ENCODE measurements at places on chromosomes 2 and 18. TPM values are rescaled to one million over a fixed set of nuclear protein-coding genes. Genes with fewer than 3 reads are reported as not detected.

DNA sequence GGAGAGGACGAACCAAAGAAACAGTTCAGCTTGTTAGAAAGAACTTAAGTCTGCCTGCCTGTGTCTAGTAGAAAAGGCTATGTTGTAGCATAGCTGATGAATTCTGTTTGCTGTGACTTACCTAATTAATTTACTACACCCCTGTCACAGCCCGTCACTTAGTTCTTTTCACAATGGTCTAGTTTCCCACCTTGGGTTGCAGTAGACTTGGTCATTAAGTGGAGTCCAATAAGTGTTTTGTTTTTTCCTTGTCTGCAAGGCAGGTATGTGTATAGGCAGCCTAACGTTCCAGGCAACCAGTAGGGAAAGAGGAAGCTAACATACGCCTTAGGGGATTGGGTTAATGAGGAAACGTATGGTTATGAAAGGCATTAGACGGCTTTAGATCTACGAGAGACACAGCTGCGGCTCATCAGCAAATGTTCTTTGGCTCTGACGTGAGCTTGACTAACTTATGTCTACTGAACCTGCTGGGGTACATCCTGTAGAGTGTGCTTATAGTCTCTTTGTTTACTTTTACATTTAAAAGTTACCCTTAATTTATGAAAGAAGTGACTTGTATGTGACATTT is 180.1 kb downstream of the PRPF40A start:
- DNase-seq, result no peak

GRCh38 chr2:177058747-177059146 is 153.8 kb upstream of the HNRNPA3 start:
- DNase-seq, result no peak

GRCh38 chr2:189952536-189953109 is 109.9 kb downstream of the MSTN start:
- DNase-seq, result no peak

- no peak for DNase-seq
These were observed 38.1 kb downstream of the TMEM37 start for GRCh38 chr2:119469661-119470297.

- no peak for DNase-seq
These were observed 1802.2 kb upstream of the PIK3C3 start for GRCh38 chr18:40152859-40153258.

- no peak for DNase-seq
These were observed 8.9 kb upstream of the MYCN start for GRCh38 chr2:15931319-15931890.

- DNase-seq, result no peak
These were observed 54.6 kb downstream of the ITGB6 start for GRCh38 chr2:160145471-160145870.

DNA sequence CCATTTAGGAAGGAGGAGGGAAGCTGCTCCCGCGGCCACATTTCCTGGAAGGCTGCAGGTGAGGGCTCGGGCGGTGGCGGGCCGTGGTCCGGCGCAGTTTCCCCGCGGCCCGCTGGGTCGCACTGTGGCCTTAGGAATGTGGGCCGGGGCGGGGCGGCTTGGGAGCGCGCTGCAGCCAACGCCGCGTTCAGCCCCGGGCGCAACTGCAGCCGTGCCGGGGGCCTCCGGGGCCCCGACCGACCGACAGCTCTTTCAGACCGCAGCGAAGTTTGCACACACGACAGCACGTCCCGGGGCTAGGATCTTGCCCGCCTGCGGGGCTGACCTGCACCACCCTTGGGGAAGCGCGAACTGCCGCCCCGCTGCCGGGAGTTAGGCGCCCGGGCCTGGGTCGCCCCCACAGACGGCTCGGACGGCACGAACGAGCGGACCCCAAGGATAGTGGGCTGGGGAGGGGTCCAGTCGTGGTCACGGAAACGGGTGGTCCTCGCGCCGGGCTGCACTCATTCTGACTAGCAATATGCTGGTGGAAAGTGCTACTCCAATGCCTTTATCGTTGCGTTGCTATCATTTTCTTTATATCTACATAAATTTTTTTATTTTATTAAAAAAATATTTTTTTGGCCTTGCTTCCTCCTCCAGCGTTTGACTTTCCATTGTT is 69.9 kb upstream of the DLX2 start:
- peak; percentile 91 for DNase-seq

DNA sequence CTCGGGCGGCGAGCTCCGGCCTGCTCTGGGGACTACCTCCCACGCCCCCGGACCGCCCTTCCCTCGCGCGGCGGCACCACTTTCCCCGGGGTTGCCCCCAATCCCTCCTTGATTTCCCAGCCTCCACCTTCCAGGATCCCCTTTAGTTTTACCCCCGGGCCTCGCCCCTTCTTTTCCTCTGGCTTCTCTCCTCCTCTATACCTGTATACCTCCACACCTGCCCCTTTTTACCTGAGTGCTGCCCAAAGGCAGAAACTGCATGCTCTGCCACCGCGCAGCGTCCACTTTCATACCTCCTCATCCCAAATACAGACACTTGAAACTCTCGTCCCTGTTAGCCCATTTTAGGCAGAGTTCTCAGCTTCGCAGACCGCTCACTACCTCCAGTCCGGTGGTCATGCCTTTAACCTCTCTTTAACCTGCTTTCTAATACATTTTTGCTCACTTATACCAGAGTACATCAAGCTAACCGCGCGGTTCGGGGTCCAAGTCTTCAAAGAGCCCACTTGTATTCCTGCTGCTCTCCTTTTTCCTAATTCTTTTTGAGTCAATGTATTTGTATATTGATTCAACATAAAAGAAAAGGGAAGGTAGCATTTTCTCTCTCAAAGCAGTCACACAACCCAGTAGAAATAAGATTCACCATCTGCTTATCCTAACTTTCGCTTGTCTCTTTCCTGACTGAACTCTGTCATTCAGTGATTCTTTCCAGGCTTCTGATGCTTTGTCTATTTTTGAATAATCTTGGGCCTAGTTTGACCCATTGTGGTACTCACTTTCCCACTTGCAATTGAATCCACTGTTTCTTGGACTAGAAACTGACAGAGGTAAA is 901 bp downstream of the SPOPL start:
- no peak for DNase-seq

- DNase-seq, result no peak
These were observed 244.0 kb downstream of the AGAP1 start for GRCh38 chr2:235737840-235738239.

- peak; percentile 66 for DNase-seq
These were observed 31.9 kb downstream of the ABHD3 start for GRCh38 chr18:21672521-21673267.

DNA sequence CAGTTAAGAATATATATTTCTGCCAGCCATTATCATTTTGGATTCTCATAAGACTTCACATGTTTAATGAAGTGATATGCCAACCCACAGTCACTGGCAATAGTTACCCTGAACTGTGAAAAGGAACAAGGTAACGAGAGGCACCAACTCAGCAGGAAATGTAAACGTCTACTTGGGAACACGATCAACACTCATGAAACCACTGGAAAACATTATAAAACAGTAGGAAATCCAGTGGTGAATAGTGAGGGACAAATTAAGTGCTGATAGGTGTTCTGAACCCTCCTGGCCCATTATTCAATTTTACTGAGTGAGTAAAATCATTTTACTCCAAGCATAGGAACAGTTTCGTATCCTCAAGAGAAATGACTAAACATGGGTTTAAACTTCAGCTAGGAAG is 17.1 kb downstream of the CCDC68 start:
- DNase-seq, result no peak

DNA sequence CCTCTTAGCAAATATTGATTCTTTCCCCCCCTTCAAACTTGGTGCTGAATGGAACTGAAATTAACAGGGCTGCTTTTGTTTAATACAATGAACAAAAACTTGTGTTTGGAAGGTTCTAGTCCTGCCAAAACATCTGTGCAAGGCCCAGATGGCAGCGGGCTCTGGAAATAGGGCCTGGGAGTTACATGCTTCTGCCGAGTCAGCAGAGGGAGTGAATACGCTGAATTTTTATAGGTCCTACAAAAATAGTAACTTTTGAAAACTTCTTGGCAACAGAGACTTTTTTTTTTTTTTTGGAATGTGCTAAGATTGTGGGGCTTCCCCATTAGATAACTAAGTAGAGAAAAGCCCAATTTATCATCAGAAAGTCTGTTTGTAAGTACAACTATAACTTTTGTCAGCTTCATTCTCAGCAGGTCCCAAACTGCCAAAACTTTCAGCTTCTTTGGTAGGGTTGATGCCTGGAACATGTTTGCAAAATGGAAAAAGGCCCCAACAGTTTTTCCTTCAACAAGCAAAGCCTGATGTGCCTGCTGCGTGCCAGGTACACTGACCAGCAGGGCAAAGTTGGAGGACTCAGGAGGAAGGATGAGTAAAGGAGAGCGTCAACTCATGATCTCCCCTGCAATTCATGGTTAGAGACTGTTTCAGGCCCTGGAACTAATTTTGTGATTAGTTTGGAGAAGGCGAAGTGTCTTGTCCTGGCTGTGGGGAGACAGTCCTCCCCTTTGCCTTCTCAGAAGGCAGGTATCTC is 45.1 kb upstream of the HDAC4 start:
- no peak for DNase-seq

- no peak for DNase-seq
These were observed 15.4 kb upstream of the ROCK2 start for GRCh38 chr2:11359865-11360264.

DNA sequence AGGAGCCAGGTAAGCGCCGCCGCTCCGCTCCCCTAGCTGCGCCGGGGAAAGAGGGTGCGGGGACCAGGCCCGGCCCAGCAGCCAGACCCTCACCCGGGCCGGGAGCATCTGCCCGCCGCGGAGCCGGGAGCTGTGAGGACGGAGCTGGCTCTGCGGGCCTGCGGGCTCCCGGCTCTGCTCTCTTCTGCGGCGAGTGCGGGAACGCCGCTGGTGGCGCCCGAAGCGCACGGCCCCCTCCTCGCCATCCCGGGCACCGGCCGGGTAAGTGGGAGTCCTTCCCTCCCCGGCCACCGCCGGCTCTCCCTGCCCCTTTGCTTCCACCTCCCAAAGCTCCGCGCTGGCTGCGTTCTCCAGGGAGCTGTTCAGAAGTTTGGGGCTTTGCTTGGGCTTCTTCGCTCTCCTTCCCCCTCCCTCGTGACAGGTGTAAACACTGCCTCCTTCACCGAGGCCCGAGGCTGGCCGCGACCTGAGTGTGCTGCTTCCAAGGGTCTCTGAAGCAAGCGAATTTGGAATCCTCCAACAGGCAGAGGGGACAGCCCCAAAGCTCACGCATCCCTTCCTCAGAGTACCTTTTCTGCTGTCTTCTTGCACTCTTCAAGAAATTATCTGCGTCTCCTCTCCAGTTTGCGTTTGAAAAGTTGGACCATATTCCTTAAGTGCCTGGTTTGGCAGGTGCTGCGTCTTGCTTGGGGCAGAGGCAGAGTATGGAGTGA is 632 bp downstream of the AFTPH start:
- peak; percentile 71 for DNase-seq

GRCh38 chr18:35770376-35771014 is 189.0 kb downstream of the GALNT1 start:
- DNase-seq, result no peak

GRCh38 chr2:21890041-21890440 is 766.3 kb downstream of the TDRD15 start:
- DNase-seq, result no peak

DNA sequence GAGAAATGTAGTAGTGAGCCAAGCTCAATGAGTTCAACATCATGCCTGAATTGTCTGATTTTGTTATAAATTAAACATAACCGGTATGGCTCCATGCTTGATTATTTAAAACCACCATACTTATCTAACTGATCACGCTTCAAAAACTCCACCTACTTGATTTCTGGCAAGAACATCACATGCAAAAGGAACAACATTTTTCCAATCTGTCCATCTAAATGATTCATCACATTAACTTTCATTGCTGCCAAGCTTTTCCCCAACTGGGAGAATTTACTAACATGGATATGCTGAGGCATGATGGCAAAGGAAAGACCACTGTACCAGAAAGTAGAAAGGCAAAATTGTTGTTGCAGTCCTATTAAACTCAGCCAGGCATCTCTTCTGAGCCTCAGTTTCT is 286.8 kb downstream of the TRIB2 start:
- no peak for DNase-seq

DNA sequence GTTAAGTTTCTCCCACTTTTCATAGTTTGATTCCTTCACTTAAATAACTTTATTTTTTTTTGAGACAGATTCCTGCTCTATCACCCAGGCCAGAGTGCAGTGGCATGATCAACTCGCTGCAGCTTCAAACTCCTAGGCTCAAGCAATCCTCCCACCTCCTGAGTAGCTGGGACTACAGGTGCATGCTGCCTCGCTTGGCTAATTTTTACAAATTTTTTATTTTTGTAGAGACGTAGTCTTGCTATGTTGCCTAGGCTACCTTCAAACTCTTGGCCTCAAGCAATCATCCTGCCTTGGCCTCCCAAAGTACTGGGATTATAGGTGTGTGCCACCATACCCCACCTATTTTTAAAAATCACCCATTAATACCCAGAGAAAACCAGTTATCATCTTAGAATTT is 14.2 kb upstream of the WIPF1 start:
- DNase-seq, result no peak

GRCh38 chr18:22848615-22849014 is 84.5 kb upstream of the RBBP8 start:
- peak; percentile 18 for DNase-seq

GRCh38 chr2:150156876-150157275 is 330.6 kb downstream of the RND3 start:
- no peak for DNase-seq

- no peak for DNase-seq
These were observed 231.7 kb upstream of the LYPD1 start for GRCh38 chr2:132901661-132902060.

DNA sequence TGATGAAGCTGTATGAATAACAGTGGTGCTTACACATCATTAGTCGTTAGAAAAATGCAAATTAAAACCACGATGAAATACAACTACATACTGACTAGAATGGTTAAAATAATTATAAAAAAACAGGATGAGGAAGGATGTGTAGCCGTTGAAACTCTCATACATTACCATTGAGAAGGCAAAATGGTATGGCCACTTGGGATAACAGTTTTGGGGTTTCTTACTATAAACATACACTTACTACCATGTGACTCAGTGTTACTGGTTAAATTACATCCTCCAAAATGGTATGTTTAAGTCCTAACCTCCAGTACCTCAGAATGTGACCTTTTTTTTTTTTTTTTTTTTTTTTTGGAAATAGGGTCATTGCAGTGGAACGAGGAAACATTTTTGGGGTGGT is 58.4 kb downstream of the UBE2E3 start:
- DNase-seq, result no peak

Gene CHN1
- 7.8 TPM for polyA plus RNA-seq

Gene CASP10
- 14.9 TPM for polyA plus RNA-seq

Gene CDCA7
- polyA plus RNA-seq, result 94.7 TPM

Gene LRP1B
- not detected for polyA plus RNA-seq
